ENCODE measurements at places on chromosomes 12 and 14.
A peak's percentile ranks its signal among the peaks of the same experiment; 100 is the strongest.

GRCh38 chr12:51005030-51005429, 21.2 kb downstream of the SLC11A2 start:
- no peak for DNase-seq

DNA sequence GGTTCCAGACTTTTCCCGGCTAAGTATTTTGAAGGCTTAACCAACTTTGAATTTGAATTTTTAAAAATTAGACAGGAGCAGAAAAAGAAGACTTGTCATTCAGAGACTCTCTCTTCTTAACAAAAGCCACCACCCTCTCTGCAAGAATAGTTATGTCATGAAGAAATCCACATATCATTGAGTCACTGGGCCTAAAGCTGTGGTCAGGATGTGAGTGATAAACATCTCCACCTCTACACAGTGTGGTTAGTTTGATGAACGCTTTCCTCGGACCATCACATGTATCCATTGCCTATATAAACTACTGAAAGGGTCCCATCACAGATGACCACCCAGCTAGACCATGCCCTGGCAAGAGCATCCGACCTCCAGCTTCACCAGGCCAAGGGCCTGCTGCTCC, 226.1 kb downstream of the KSR2 start:
- DNase-seq = no peak

DNA sequence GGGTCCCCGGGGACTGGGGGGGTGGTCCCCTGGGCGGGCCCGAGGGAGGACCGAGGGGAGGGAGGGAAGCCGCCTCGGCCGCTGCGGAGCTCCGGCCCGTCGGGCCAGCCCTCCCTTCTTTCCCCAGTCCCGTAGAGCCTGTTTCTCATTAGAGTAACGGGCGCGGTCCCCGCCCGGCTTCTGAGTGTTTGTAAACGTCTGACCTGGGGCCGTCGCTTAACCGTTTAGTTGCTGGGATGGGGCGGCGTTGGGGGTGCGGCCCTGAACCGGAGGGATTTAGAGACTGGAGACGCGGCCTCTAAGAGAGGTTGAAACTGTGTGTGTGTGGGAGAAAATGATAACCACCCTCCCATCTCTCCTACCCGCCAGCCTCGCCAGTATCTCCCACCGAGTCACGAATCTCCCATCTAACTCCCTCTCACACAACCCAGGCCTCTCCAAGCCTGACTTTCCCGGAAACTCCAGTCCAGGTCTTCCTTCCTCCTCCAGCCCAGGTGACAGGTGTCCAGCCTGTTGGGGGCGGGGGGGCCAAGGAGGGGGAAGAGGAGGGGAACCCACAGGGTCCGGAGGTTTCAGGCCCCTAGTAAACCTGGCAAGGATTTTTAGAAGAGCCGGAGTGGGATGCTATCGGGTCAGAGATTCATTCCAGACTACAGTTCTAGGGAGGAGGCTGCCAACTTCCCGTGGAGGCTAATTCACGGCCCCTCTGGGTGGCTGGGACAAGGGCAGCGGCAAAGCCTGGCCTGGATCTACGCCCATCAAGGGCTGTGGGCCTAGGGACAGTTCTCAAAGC, 1.1 kb upstream of the NFATC4 start:
- DNase-seq = peak; percentile 96

DNA sequence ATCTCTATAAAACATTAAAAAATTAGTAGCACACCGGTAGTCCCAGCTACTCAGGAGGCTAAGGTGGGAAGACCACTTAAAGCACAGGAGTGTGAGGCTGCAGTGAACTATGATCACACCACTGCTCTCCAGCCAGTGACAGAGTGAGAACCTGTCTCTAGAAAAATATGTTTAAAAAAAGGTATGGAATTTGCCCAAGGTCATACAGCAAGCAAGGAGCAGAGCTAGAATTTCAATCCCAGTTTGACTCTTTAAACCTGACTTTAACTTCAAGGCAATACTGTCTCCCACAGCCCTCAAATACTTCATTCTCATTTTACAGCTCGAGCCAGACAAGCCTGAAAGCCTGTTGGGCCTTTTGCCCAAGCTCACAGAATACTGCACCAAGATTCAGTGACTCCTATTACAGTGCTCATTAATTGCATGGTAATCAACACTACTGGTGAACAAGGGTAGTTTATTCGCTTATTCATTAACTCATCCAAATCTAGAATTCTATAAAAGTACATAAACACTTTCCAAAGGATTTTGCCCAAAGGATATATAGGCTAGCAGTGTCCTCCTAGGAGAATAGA, 8.0 kb downstream of the HECTD4 start:
- no peak for DNase-seq

DNA sequence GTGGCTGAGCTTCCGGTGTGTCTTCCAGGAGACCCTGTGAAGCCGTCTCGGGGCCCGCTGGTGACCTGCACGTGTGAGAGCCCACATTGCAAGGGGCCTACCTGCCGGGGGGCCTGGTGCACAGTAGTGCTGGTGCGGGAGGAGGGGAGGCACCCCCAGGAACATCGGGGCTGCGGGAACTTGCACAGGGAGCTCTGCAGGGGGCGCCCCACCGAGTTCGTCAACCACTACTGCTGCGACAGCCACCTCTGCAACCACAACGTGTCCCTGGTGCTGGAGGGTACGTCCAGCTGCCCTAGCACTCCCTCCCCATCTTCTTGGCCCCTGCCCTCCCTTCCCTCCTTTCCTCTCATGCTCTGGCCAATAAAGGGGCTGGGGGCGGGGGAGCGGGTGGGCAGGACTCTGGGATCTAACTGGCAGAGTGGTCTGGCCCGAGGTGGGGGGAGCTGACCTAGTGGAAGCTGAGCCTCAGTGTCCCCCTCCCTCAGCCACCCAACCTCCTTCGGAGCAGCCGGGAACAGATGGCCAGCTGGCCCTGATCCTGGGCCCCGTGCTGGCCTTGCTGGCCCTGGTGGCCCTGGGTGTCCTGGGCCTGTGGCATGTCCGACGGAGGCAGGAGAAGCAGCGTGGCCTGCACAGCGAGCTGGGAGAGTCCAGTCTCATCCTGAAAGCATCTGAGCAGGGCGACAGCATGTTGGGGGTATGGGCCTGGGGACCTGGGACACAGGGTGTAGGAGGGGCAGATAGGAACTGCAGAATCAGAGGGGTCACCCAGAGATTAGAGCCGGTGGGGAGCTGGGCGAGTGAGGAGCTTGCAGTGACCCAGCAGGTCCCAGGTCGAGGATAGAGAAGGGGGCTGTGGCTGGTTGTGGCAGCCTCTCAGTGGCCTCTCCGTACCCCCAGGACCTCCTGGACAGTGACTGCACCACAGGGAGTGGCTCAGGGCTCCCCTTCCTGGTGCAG, 6.0 kb downstream of the ACVRL1 start:
- no peak for DNase-seq

- peak; percentile 73 for DNase-seq
These were observed 29.6 kb downstream of the PRDM4 start for GRCh38 chr12:107731366-107731765.

GRCh38 chr12:42372154-42372791, 46.3 kb downstream of the PPHLN1 start:
- peak; percentile 55 for DNase-seq

GRCh38 chr14:101174522-101174838, 271.0 kb upstream of the RTL1 start:
- DNase-seq = no peak

DNA sequence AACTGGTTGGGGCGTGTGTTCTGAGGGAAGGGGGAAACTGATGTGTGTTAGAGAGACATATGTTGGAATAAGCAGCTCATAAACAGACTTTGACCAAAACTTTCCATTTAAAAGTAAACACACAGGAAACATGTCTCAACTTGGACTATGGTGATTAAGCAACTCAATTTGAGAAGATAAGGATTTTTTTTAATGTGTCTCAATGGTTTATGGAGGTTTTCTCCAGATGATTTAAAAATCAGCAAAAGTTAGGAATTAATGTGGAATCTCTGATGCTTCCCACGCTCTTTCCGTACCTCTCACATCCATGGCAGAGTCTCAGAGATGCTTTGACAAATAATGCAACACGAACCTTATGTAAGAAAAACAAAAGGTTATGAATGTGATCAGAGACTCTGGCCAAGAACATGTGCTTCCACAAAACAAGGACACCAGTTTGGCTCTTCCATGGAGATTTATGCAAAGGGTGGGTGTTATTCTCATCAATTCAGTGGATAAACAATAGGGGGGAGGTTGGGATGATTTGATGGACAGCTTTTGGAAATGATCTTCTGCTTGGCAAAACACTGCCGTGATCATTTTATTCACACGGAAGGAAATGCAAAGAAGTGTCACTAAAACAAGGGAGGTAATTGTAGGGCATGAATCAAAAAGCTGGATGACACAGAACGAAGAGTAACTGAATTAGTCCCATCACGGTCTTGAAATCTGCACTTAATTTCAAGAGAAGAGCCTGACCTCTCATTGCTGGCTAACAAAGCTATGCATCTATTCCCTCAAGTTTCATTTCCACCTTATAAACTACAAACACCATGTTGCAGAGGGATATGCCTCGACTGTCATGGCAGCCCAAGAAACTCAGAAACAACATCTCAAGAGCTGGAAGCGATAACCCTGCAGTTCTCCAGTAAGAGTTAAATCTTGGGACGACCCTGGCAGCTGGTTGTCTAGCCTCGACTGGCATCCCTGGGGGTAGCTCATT, 76.5 kb downstream of the FOXN3 start:
- no peak for DNase-seq

All from naive B cell (primary cell).